T-cell (primary cell): ENCODE measurements at places on chromosomes 3 and 15.

DNA sequence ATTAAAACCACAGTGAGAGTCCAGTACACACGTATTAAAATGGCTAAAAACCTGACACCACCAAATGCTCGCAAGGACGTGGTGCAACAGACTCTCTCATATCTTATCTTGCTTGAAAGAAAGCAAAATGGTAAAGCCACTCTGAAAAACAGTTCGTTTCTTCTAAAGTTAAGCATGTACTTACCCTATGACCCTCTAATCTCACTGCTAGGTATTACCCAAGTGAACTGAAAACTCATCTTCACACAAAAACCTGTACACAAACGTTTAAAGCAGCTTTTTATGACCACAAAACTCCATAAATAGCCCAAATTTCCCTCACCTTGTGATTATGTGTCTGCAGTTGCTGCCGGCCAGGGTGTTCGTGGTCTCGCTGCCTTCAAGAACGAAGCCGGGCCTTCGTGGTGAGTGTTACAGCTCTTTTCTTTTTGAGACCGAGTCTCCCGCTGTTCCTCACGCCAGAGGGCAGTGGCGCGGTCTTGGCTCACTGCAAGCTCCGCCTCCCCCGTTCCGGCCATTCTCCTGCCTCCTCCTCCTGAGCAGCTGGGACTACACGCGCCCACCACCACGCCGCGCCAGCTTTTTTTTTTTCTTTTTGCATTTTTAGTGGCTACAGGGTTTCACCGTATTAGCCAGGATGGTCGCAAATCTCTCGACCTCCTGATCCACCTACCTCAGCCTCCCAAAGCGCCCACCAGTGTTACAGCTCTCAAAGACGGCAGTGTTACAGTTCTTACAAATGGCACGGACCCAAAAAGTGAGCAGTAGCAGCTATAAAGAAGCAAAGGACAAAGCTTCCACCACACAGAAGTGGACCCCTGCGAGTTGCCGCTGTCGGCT is 165.4 kb downstream of the TJP1 start:
- no peak for DNase-seq

DNA sequence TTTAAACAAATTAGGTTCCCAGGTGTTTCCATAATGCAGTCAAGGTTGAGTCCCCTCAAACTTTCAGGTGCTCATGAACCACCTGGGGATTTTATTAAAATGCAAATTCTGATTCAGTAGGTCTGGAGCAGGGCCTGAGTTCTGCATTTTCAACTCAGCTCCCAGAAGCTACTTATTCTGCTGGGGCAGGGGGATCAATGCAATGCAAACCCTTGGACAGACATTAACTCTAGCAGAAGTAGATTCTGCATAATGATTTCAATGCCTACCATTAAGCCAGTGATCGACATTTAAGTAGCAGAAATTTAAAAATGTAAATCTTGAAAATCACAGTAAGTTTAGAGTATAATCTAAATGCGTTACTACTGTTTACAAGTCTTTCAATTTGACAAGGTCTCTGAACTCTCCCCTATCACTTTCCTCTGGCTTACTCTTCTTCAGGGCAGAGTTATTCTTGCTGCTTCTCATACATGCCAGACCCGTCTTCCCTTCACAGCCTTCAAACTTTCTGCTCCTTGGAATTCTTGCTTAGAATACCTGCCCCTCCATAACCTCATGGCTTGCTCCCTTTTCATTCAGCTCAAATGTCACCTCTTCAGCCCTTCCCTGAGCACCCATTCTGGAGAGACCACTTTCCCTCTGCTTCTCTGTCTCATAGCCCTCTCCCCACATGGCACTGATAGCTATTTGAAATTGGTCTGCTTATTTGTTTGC is 19.3 kb upstream of the DPPA4 start:
- DNase-seq = no peak

GRCh38 chr3:195312714-195313113 is 41.8 kb upstream of the XXYLT1 start:
- no peak for DNase-seq

DNA sequence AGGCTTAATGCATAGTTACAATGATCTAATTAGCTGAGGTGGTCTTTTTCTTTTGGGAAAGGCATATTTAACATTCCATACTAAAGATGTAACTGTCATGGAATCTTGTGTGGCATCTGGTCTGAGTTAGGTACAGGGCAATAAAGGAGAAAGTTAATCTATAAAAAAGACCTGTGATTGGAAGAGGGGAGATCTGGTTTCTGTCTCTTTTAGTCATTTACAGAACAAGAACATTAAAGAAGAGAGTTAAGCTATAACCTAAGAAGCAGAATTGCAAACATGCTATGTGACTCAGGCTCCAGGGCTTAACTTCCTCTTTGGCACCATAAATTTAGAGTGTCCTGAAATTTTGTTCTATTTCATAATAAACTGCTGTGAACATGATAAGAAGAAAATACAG is 47.2 kb upstream of the MME start:
- no peak for DNase-seq

DNA sequence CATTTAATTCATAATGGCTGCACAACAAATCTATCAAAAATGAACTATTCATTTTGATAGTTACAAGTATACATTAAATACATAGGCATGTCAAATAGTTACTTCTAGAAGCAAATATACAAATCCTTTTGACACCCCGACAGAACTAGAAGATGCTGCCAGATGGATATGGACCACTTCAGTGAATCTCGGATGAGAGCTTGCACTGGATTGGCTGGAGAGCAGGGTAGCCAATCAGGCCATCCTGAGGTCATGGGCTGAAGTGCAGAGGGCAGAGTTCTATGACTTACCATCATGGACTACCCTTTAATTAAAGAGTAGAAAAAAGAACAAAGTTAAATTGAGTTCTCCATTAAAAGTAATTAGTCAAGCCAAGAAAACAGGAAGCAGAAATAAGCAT is 8.3 kb downstream of the CCNL1 start:
- no peak for DNase-seq

DNA sequence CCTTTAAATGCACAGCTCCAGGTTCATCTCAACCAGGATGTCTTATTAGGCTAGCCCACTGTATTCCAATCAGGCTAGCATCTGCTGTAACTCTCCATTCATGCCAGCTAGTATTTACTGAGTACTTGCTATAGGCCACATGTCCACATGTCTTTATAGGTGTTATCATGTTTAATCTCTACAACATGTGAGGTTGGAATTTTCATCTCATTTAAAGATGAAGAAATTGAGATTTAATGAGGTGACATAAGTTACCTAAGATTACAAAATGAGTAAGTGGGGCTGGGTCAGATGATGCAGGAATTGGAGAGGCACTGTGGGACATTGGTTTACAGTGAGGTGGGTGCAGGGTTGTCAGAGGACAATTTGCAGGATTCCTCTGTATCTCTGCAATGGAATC is 2.9 kb downstream of the IFT122 start:
- DNase-seq = no peak

- DNase-seq = no peak
These were observed 3.1 kb downstream of the SH3BP5 start for GRCh38 chr3:15329046-15330005.

DNA sequence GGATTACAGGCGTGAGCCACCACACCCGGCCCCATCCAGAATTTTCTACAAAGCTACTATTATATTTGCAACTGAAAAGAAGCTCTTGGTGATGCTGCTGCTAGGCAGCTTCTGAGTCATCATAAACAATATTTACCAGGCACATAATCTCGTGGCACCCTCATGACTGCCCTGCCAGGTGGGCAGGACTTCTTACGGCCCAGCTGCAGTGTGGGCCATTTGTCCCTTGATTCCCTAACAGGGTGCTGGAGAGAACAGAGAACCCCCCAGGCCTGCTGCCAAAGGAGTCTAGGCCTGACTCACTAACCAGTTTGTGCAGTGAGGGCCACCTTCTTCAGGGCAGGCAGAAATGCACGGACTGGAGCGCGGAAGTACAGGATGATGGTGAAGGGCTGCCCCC is 4.9 kb downstream of the EPB42 start:
- DNase-seq = no peak

DNA sequence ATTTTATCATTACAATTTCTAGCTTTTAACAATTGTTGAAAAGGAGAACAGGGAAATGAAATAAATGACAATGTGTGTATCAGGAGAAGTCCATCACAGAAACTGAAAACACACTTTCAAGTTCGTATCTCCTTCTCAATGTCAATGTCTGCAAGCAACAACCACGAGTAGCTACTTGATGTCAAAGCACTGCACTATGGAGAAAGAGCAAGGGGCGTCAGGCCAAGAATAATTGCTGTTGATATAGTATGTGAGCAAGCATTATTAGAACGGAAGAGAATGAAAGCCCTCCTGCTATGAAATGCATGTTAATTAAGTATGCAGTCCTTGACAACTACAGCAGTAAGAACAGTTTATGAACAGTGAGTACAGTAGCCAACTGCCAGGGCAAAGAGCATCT is 1250.1 kb downstream of the ZPLD1 start:
- no peak for DNase-seq

- peak; percentile 34 for DNase-seq
These were observed 47.3 kb downstream of the EIF3J start for GRCh38 chr15:44584162-44584749.

DNA sequence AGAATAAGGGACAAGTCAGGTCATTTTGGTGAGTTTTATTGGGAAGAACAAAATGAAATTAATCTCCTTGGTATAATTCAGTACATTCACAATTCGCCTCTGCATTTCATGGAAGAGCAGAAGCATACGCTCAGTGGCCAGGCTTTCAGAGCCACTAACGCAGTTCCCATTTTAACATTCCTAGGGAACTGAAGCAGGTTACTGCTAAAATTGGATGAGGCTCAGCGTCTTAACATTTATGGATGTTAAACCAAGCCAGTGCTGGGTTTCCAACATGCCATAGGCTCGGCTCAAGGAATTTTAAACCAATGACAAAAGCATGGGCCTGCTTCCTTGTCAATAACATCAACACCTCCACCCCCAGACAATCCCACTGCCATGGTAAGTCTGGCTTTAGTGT is 172.7 kb upstream of the PRICKLE2 start:
- no peak for DNase-seq

DNA sequence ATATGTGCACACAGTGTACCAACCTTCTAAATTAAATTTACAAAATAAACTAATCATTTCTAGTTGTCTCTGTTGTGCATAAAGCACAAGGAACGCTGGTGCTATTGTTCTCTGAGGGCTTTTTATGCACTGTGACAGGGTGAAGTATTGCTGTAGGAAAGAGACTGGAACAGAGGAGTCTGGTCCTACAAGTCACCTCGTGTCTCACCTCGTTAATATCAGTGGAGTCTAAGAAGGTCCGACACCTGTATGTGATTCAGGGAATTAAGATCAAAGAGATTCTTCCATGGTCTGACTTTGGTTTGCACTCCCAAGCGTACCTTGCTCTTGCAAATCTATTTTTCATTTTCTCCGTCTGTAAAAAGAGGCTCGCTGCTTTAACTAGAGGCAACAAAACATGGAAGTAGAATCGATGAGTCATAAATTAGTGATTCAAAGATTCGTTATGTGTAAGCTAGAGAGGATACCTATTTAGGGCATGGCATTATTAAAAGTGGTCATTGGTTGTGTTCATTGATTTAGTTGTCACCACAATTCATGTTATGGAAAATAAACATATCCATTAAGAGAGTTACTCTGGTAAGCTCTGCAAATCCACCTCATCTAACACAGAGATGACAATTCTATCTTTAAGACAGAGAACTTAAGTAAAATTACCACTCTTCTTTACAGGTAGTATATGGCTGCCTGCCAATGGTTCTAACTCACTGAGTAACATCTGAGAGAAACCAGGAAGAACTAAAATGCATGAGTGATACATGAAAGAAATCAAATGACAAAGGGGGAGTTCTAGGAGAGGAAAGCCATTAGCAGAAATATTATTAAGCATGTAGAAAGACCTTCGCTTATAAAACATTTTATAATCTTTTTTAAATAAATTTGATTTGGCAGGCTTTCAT is 219.4 kb upstream of the GBE1 start:
- no peak for DNase-seq

- DNase-seq = no peak
These were observed 249.1 kb downstream of the OCA2 start for GRCh38 chr15:27850050-27850449.

GRCh38 chr3:196207159-196207832 is 3.9 kb downstream of the ZDHHC19 start:
- no peak for DNase-seq
